ENCODE measurements at places on chromosomes 2 and 18.
A peak's percentile ranks its signal among the peaks of the same experiment; 100 is the strongest.

GRCh38 chr2:168758970-168759820 is 43.2 kb upstream of the NOSTRIN start:
- peak; percentile 31 for DNase-seq

- DNase-seq: no peak
These were observed 1.0 kb downstream of the ALKAL2 start for GRCh38 chr2:286774-287392.

GRCh38 chr18:9926223-9926894 is 12.5 kb downstream of the VAPA start:
- DNase-seq: no peak

DNA sequence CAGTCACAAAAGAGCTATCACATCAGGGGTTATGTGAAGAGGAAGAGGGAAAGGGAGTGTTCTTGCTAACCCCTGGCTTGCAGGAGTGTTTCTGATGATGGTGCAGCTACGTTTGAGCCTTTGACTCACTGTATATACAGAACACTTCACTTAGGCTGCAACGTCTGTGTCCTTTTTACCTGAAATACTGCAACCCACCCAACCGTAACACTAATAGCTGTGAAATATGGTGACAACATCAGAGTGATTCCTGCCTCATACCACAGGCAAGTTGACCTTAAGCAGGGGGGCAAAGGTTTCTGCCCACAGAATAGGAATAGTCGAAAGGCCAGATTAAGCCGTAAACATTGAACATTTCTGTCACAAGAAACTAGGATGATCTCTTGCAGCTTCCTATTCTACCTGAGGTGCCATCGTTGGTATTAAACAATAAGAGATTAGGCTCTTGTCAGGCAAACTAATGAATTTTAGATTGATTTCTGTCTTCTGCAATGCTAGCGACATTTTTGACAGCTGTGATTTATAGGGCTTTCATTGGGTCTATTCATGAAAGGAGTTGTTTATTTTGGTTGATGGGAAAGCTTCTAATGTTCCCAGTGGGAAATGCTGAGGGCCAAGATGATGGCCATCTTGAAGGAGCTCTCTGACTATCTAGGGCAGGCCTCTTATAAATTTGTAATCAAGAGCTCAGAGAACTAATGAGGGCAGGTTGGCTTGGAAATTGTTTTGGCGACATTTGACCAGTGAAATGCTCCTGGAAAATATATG is 316.8 kb downstream of the PIK3C3 start:
- no peak for DNase-seq

DNA sequence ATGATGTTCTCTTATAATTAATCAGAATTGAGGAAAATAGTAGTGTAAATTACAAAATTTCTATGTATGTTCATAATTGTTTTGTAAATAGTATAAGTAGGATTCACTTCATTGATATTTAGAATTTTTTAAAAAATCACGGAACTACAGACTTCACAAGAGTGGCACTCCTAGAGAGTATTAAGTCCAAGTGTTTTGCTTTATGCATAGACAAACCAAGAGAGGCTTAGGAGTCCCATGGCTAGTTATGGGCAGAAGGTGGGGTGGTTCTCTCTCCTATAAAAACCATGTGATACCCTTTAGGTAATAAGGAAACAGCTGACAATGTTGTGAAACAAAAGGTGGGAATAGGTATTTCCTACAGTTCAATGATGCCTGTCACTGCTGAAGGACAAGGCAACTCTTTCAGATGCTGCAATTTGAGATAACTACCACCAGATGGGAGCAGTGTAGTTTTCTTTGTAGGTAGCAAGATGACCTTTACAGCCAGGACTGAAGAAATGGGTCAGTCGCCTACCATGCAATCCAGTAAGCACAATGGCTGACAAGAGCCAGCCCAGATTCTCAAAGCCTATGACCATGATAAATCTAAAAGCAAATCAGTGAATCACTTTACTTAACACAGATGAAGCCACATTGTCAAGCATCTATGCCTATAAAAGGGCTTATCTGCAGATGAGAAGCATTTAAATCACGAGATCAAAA is 83.9 kb downstream of the AAK1 start:
- DNase-seq: peak; percentile 35

DNA sequence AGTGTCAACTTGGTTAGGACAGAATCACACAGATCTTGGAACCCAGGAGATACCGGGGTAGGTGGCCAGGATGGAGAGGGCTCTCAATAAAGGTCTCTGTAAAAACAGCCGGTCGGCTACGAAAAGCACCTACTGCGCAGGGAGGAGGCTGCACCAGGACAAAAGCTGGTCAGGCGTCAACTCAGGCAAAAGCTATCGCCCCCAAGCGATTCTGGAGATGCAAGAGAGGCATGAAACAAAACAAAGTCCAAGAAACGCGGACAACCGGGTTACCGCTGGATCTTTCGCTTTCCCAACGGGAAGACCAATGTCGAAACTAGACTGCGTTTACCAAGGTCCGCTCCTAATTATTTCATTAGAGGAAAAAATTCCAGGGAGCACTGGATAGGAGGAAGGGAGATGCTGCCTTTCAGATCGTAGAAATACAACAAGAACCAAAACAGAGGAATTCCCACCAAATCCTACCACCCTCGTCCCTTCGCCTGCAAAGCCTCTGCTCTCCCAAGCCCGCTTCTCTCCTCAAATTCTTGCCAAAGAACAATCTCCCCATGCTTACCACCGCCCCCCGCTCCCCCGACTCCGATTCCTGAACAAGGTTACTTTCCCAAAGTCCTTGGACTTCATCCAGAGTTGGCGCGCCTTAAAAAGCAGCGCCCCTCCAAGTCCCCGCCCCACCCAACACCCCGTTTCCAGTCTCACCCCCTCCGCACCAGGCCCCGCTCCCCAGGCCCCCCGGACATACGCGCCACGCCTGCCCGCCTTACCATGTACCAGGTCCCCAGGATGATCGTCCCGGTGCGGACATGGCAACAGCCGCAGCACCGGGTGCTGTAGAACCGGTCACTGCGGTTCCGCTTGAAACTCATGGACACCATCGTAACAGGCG is 539 bp downstream of the LAPTM4A start:
- DNase-seq: no peak

DNA sequence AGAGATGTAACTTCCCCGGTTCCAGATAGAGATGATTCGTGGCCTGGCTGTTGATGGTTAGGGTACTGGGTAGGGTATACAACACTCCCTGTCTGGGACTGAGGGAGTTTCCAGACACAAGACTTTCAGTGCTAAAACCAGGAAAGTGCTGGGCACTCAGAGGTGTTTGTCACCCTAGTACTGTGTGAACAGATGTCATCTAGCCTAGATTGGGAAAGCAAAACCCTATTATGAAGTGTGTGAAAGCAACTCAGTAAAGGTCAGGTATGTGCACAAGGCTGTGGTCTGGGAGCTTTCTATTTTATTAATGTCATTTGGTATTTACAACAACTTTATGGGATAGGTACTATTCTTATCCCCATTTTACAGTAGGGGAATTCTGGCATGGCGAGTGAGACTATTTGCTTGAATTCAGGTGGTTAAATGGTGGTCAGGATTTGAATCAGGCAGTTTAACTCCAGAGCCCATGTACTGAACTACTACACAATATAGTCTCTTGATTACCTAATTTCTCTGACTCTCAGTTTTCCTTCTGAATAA is 2.6 kb downstream of the BZW1 start:
- DNase-seq: no peak

DNA sequence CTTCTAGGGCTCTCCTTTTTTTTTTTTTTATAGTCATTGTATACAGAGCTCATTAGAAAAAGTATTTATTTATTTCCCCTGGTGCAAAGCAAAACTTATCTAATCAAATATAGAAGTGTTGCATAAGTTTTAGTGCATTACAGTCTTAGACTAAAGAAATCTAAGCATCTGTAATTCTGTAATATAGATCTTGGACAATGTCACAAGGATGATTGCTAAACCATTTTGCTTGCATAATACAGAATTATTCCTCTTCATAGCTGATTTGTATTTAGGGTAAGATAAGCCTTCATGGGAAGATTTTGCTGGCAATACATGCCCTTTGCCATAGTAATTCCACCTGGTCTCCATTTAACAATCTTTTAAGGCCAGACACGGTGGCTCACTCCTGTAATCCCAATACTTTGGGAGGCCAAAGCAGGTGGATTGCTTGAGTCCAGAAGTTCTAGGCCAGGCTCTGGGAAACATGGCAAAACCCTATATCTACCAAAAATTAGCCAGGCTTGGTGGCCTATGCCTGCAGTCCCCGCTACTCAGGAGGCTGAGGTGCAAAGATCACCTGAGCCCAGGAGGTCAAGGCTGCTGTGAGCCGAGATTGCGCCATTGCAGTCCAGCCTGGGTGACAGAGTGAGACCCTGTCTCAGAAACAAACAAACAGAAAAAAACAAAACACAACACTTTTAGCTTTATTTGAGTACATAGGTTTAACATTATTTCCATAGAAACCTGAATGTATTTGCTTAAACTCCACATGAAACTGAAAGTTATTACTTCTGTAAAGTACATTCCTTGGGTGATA is 2.2 kb upstream of the ACADL start:
- no peak for DNase-seq

GRCh38 chr2:154336201-154336600 is 362.3 kb upstream of the KCNJ3 start:
- no peak for DNase-seq

GRCh38 chr2:130374587-130375290 is 18.9 kb downstream of the PTPN18 start:
- DNase-seq: no peak

DNA sequence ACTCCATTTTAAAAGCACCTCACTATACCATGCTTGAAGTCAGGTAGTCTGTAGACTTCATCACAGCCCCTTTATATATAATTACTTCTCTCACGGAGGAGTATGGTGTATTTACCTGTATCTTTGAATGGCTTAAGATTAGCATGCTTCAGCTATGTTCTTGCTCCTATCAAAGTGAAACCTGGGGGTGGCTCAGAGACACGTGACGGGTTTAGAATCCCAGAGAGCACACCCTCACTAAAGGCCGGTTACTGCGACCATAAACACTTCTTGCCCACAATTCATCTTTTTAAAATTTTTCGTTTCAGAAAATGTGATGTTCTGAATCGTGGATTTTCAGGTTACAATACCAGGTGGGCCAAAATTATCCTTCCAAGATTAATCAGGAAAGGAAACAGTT is 3.6 kb downstream of the IAH1 start:
- no peak for DNase-seq

DNA sequence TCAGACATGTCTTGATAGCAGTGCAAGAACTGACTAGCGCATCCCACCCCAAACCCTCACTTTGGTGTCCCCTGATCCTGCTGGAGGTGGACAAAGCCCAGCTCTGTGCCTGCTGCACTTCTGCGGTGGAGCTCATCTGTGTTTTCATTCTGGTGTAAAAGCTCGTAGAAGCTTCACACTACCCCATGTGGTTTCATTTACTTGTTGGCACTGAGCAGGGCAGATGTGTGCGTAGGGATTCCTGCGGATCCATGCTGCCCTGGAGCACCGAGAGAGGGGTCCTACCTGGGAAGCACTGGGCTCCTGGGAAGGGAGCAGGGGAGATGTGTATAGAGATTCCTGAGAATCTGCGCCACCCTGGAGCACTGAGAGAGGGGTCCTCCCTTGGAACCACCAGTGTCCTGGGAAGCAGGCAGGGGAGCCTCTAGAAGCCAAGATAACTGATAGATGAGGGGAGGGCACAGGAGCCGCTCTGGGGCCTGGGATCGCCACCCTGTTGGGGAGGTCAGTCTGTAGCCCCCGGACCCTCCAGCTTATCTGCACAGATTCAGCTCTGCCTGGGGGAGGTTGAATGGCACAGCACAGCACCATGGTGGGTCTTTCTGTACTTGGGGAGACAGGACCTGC is 106.9 kb upstream of the OTOS start:
- DNase-seq: no peak

- no peak for DNase-seq
These were observed 1.6 kb downstream of the ZNF397 start for GRCh38 chr18:35242426-35242825.

DNA sequence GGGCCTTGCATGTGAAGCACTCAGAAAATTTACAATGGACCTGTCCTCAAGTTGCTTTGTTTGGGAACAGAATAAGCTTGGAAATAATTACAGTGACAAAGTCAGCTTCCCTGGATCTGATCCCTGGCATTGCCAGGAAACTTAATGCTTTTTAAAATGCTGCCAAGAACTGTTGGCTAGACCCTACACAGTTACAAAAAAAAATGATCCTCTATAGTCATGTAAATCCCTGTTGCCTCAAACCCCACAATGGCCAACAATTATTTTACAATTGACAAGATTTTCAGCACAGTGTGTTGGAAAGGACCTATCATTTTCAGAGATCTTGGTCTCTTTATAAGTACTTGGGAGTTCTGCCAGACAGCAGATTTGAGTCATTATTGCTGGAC is 470.4 kb upstream of the ACVR2A start:
- no peak for DNase-seq

- no peak for DNase-seq
These were observed 164.6 kb downstream of the LDLRAD4 start for GRCh38 chr18:13382954-13383827.

DNA sequence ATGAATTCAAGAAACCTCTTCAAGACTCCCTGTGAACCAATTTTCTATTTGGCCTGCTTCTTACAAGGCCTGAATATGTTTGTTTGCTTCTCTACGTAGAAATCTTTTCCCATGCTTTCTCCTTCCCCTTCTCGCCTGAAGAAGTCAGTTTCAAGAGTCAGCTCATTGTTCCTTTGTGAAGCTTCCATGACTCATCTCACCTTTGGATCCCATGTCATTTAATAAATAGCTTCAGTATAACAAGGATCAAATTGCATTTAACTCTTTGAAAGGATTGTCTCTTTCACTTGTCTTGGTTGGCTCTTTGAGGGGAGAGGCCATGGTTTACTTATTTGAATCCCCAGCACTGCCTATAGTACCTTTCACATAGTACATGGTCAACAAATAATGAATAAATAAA is 28.4 kb downstream of the CPS1 start:
- DNase-seq: no peak

DNA sequence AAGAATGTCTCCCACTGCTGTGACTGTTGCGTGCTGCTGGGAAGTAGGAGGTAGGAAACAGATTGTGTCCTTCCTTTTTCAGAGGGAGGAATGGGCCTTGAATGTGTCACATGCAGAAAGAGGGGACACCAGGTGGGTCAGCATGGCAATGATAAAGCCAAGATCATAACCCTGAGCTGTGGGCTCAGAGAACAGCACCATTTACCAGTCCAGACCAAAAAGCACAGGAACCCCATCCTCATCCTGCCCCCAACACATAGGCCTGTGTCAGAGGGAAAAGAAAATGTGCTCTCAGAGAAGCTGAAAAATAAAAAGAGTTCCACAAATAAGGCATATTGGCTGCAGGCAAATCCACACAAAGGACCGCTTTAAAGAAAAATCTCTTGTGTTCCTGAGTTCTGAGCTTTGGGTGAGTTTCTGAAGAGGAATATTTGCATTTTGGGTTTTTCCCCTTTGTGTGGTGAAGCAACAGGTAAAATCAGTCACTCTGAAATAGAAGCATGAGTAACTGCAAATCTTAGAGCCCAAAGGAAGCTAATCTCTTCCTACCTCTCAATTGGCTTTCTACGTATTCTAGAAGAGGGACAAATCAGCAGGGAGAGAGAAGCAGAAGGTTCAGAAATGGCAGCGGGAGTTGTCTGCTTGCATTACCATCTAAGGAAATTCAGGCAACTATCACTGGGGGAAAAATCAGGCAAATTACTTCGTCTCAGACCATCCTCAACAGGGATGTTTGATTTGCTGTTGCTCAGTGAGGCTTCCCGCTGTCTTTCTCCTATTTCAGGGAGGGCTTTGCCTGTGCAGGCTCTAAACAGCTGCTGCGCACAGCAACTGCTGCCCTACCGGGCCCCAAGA is 106.8 kb downstream of the BCL11A start:
- DNase-seq: no peak

Measured in GDM1 (cell line).